ENCODE measurements at places on chromosomes 6 and 20. TPM values are rescaled to one million over a fixed set of nuclear protein-coding genes. Genes with fewer than 3 reads are reported as not detected.

The NPBWR2 gene
- total RNA-seq: not detected

The TSHZ2 gene
- total RNA-seq: not detected

The RIPPLY2 gene
- total RNA-seq: 0.46 TPM

The PLA2G7 gene
- 0.06 TPM for total RNA-seq

The CD93 gene
- total RNA-seq: not detected

The GRM1 gene
- not detected for total RNA-seq

The PLEKHG1 gene
- total RNA-seq: 0.38 TPM

The SLC32A1 gene
- total RNA-seq: not detected

The OR2H2 gene
- total RNA-seq: not detected

The RALY gene
- total RNA-seq: 156 TPM

The PRICKLE4 gene
- 0.76 TPM for total RNA-seq

The RNGTT gene
- total RNA-seq: 8.8 TPM

The MYH7B gene
- total RNA-seq: not detected

The TGM3 gene
- total RNA-seq: 0.03 TPM

The HTR1E gene
- total RNA-seq: not detected

The ZNF512B gene
- 13.9 TPM for total RNA-seq

The TSPO2 gene
- total RNA-seq: not detected

The SAMD10 gene
- total RNA-seq: not detected

The MOXD1 gene
- 2.3 TPM for total RNA-seq

The PNLDC1 gene
- total RNA-seq: 0.06 TPM

The ADGRG6 gene
- 39.7 TPM for total RNA-seq

The SLC22A1 gene
- 2.5 TPM for total RNA-seq

The RHAG gene
- total RNA-seq: 0.07 TPM

The C6orf163 gene
- 0.17 TPM for total RNA-seq

Measured in A549 treated with CORT108297 at 1 μM for 4 hours (cell line).